ENCODE measurements at places on chromosomes 6 and 20. TPM values are rescaled to one million over a fixed set of nuclear protein-coding genes. Genes with fewer than 3 reads are reported as not detected.

LINC00237 gene
- polyA plus RNA-seq = not detected

- no peak overlapping the region for H3K4me3 ChIP-seq
- H3K27me3 ChIP-seq = peaks cover 24% of the 10 kb centered on the region
- DNase-seq = peak; percentile 75
- H3K27ac ChIP-seq = no peak overlapping the region
- peaks cover 6% of the 10 kb centered on the region for H3K4me1 ChIP-seq
Observed at GRCh38 chr20:59518881-59519706, 85.2 kb upstream of the PHACTR3 start.

- peaks cover 6% of the 10 kb centered on the region for H3K4me1 ChIP-seq
- H3K36me3 ChIP-seq = no peaks in the 10 kb centered on the region
- no peak for DNase-seq
- H3K4me3 ChIP-seq = no peak within 1 kb of the TSS
Observed at GRCh38 chr6:129860908-129861665, at the start of gene TMEM244. TSS of gene TMEM244 (minus strand) at chr6:129861315. CDS start at chr6:129861188, 127 bp downstream.

GRCh38 chr20:52031563-52032303 lies 159.8 kb downstream of the ZFP64 start:
- no peak overlapping the region for H3K4me3 ChIP-seq
- H3K27me3 ChIP-seq = no peaks in the 10 kb centered on the region
- H3K4me1 ChIP-seq = no peaks in the 10 kb centered on the region

DNA sequence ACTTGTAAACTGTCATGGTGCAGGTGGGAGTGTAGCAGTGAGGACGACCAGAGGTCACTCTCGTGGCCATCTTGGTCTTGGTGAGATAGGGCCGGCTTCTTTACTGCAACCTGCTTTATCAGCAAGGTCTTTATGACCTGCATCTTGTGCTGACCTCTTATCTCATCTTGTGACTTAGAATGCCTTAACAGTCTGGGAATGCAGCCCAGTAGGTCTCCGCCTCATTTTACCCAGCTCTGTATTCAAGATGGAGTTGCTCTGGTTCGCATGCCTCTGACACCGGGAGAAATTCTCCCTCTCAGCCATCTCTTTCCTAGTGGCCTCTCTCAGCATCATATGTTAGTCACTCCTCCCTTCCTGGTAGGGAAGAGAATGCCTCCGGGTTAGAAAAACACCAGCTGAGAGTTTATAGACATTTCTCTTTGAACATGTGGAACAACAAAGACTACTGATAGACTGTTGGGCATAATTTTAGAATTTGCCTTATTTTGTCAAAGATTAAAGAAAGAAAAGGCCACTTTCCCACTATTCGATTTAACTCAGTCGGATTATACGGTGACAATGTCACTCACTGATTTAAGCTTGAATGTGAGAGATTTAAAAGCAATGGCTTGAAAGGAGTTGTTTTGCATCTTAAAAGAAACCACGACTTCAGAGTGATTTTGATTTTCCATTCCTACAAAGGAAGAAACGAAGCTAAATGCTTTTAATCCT lies 67.9 kb upstream of the SNX9 start:
- H3K27me3 ChIP-seq = no peaks in the 10 kb centered on the region
- no peak overlapping the region for H3K27ac ChIP-seq
- DNase-seq = no peak
- no peak overlapping the region for H3K4me3 ChIP-seq
- H3K36me3 ChIP-seq = no peaks in the 10 kb centered on the region

Data from stomach (tissue), 19 donors.